Stimulated activated CD8-positive, alpha-beta memory T cell treated with anti-CD3 and anti-CD28 coated beads, Interleukin-12 subunit alpha, Interleukin-12 subunit beta, amount 100 ng/mL, for 1 hour (primary cell): ENCODE measurements at places on chromosomes 7 and 10.

GRCh38 chr7:155371884-155372781 lies 74.5 kb downstream of the INSIG1 start:
- DNase-seq: no peak

GRCh38 chr10:119505588-119506315 lies 36.8 kb downstream of the RGS10 start:
- no peak for DNase-seq

DNA sequence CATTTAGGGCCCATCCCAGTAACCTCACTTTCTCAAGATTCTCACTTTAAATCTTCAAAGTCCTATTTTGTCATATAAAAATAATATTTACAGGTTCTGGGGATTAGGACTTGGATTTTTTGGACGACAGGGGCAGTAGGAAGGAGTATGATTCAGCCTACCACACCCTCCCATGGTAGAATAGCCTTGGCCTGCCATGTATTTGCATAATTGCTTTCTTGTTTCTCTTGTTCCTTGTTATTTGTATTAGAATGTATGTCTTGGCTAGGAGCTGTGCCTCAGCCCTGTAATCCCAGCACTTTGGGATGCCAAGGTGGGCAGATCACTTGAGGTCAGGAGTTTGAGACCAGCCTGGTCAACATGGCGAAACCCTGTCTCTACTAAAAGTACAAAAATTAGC lies 92.5 kb downstream of the ELAPOR2 start:
- DNase-seq: no peak

DNA sequence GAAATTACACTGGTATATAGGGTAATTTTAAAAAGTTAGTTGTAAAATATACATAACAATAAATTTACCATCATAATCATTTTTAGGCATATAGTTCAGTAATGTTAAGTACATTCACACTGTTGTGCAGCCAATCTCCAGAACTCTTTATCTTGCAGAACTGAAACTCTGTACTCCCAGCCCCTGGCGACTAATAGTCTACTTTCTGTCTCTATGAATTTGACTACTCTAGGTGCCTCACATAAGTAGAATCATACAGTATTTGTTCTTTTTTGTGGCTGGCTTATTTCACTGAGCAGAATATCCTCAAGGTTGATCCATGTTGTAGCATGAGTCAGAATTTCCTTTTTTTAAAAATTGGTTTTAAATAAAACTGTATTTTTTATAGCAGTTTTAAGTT lies 41.4 kb downstream of the NRF1 start:
- DNase-seq: no peak

- no peak for DNase-seq
These were observed 614.7 kb downstream of the PARD3 start for GRCh38 chr10:34200355-34200901.

- DNase-seq: no peak
These were observed 27.7 kb downstream of the CC2D2B start for GRCh38 chr10:95935429-95935828.

- DNase-seq: no peak
These were observed 4.9 kb upstream of the DNTT start for GRCh38 chr10:96299383-96299782.
